ENCODE measurements at places on chromosomes 3 and 15.

- DNase-seq, result no peak
These were observed 518.5 kb upstream of the CADM2 start for GRCh38 chr3:84440291-84440690.

- DNase-seq, result no peak
These were observed 7.0 kb upstream of the TM4SF18 start for GRCh38 chr3:149340310-149340933.

DNA sequence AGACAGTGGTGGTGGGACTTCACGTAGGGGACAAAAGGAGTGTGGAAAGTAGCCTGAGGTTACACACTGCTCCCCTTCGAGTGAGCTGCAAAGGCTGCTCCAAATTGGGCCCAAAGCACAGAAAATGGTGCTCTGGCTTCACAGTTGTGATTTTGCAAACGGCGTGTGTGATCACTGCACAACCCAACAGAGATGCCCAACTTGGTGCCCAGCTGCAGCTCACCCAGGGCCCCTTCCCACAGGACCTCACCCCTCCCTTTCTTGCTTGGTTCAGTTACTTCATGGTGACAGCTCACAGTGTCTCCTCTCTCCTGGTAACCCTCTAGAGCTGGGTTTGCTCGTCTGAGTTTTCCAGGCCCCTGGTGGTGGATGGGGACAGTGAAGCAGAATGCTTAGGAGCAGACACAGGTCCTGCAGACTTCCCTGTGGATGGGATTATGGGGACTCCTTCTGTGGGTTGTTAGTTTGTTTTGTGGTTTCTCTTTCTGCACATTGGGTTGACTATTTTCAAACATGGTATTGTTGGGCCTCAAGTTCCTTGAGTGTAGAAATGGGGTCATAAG is 98.3 kb downstream of the TOP2B start:
- DNase-seq, result no peak

DNA sequence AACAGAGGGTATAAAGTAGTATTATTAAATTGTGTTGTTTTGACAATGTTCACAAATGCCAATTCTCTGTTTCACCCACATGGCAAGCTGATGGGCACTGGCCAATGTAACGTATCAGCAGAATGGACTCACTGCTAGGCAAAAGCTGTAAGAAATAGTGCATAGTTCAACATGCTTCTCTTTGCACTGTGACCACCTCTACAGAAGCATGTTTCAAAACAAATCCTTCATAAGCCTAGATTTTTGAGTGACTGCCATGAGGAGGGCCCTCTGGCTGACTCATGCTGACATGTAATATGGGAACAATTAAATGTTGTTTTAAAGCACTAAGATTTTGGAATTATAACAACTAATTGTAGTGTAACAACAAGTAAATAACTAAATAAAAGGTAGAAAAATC is 3.2 kb downstream of the GBE1 start:
- DNase-seq, result no peak

DNA sequence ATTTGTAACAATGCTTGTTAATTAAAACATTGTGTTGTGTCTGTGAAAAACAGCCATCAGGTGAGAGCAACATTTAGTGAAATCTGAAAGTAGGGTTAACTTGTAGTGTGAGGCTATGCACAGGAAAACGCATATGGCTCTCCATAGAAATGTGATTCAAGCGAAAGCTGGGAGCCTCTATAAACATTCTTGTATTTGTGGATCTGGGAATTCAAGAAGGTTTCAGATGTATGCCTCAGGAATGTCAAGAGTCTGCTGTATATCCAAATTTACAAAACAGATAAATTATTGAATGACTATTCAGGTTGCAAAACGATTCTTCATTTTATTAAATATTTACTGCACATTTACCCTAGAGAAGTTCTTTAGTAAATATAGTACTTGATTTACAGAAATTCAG is 166.0 kb downstream of the THSD4 start:
- DNase-seq, result no peak

- no peak for DNase-seq
These were observed 503.9 kb downstream of the MAGI1 start for GRCh38 chr3:65534805-65535204.

GRCh38 chr3:48241796-48242455 is 1.0 kb downstream of the ZNF589 start:
- DNase-seq, result no peak

Measured in keratinocyte (primary cell).